ENCODE measurements at places on chromosomes 2 and 18.

GRCh38 chr2:112646791-112647689, 1.3 kb downstream of the SLC20A1 start:
- no peak for DNase-seq

- no peak for DNase-seq
Measured at GRCh38 chr2:159183346-159183745, 103.2 kb downstream of the WDSUB1 start.

- DNase-seq: no peak
Measured at GRCh38 chr2:199258291-199258690, 199.4 kb downstream of the SATB2 start.

GRCh38 chr2:18339326-18339725, 221.1 kb downstream of the RDH14 start:
- DNase-seq: no peak

GRCh38 chr18:43389163-43389562, 111.9 kb upstream of the SYT4 start:
- no peak for DNase-seq

GRCh38 chr2:55802067-55802466, 108.4 kb upstream of the PNPT1 start:
- DNase-seq: no peak

DNA sequence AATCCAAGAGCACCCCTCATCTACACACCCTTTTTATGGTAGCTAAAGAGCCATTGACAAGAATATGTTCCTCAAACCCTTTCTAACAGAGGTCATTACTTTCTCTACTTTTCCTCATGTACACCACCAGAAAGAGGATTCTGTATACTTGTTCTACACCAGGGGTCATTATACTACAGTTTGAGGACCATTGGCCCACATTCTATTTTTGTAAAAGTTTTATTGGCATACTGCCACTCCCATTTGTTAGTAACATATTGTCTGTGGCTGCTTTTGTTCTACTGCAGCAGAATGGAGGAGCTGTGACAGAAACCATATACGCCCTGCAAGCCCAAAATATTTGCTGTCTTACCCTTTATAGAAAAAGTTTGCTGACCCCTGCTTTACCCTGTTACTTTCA, 14.3 kb downstream of the HTR2B start:
- DNase-seq: no peak

- DNase-seq: no peak
Measured at GRCh38 chr18:45666520-45666919, 51.2 kb downstream of the SLC14A2 start.

- no peak for DNase-seq
Measured at GRCh38 chr2:234853729-234854128, 98.1 kb upstream of the SH3BP4 start.

- no peak for DNase-seq
Measured at GRCh38 chr2:32960238-32960637, 13.5 kb downstream of the LTBP1 start.

GRCh38 chr2:123463886-123464285, 561.2 kb upstream of the CNTNAP5 start:
- no peak for DNase-seq

- no peak for DNase-seq
Measured at GRCh38 chr18:63317556-63317946, 2.0 kb downstream of the BCL2 start.

All from activated T-cell treated with anti-CD3 and anti-CD28 coated beads, Interleukin-2, amount 50 U/mL, for 1 hour (primary cell).